ENCODE measurements at places on chromosomes 6 and 20.
A peak's percentile ranks its signal among the peaks of the same experiment; 100 is the strongest.

DNA sequence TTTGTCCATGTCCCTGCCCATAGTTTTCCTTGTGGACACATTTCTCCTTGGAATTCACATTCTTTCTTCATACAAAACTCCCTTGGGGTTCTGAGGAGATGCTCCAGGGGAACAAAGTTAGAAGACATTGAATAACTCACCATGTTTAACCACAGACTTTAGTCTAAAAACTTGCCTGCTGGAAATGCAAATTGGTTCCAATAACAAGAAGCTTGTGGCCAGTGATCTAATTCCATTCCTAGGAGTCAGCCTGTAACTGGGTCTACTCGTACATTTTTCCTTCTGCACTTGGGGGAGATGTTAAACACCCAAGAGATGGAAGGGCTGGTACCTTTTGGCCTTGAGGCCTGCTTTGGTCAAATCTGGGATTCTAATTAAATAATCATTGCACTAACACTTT is 60.2 kb downstream of the SCML4 start:
- DNase-seq, result no peak

DNA sequence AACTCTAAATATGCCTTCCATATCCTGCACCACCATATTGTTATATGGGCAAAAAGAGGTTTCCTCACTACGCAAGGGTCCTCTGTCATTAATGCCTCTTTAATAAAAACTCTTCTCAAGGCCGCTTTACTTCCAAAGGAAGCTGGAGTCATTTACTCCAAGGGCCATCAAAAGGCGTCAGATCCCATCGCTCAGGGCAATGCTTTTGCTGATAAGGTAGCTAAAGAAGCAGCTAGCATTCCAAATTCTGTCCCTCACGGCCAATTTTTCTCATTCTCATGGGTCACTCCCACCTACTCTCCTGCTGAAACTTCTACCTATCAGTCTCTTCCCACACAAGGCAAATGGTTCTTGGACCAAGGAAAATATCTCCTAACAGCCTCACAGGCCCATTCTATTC is 30.3 kb upstream of the ZBTB22 start:
- DNase-seq, result no peak

DNA sequence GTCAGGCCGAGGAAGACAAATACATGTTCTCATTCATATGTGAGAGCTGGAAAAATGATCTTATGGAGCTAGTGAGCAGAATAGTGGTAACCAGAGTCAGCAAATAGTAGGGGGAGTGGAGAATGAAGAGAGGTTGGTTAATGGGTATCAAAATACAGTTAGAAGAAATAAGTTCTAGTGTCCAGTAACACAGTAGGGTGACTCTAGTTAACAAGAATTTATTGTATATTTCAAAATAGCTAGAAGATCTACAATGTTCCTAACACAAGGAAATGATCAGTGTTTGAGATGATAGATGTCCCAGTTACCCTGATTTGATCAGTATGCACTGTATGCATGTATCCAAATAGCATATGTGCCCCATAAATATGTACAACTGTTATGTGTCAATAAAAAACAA is 128.4 kb downstream of the BCKDHB start:
- no peak for DNase-seq

DNA sequence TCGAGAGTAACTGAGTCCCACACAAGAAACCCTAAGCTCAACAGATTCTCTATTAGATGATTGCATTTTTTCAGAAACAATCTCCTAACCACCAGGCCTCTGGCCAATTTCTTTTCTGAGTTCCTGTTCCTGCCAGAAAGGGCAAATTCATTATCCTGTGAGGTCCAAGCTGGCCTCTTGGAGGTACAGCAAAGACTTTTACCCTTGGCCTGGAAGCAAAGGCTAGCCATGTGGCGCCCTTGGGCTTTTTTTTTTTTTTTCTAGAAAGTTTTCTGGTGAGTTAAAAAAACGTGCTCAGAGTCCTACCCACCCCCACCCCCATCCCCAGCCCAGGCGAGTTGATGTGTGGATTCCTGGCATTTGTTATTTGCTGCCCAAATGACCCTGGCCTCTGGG is 59.0 kb upstream of the EEF1A1 start:
- no peak for DNase-seq

- no peak for DNase-seq
Observed at GRCh38 chr20:19024296-19025035, 188.0 kb upstream of the SLC24A3 start.

GRCh38 chr6:17389274-17389847 is 4.0 kb upstream of the CAP2 start:
- DNase-seq, result no peak

DNA sequence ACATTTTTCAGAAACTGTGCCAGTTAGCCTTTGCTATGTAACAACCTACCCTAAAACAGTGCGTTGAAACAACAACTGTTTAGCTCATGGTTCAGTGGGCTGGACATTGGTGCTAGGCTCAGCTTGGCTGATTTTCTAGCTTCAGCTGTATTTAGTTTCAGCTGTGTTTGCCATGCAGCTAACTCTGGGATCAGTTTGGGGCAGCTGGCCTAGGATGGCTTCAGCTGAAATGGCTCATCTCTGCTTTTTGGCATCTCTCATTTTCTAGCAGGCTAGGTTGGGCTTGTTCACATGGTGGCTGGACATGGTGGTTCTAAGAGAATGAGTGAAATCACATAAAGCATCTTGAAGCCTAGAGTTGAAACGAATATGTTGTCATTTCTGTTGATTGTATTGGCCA is 464.2 kb downstream of the QKI start:
- DNase-seq, result no peak

DNA sequence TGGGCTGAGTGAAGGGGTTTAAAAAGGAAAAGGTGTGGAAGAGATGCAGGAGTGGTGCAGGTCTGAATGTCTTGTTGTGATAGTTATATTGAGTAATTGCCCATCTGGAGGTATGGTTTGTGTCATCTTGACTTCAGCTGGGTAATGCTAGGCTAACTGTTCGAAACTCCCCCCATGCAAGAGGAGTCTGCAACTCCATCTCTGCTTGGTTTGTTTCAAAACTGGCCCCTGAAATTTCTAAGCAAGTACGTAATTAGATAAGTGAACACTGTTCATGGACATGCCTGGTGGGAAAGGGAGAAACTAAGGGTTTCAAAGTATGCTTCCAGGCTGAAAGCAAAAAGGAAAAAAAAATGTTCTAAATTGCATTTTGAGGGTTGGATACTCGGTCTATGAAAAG is 17.1 kb downstream of the TTK start:
- DNase-seq, result no peak

- DNase-seq, result no peak
Observed at GRCh38 chr20:39910536-39910935, 778.5 kb downstream of the MAFB start.

- no peak for DNase-seq
Observed at GRCh38 chr20:53657279-53657678, 63.6 kb upstream of the ZNF217 start.

DNA sequence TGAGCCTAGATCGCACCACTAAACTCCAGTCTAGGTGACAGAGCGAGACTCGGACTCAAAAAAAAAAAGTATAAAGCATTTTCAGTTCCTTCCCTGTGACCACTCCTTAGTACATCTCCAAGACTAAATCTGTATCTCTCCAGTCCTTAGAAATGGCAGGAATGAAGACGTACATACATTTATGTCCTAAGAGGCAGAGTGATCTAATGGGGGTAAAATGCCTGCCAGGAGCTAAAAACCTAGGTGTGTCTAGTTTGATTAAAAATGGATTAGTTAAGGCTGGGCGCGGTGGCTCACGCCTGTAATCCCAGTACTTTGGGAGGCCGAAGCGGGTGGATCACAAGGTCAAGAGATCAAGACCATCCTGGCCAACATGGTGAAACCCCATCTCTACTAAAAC is 70.4 kb downstream of the ALDH5A1 start:
- no peak for DNase-seq

GRCh38 chr20:14477125-14477524 is 139.7 kb upstream of the FLRT3 start:
- DNase-seq, result no peak

- no peak for DNase-seq
Observed at GRCh38 chr20:53319200-53319599, 274.4 kb downstream of the ZNF217 start.

DNA sequence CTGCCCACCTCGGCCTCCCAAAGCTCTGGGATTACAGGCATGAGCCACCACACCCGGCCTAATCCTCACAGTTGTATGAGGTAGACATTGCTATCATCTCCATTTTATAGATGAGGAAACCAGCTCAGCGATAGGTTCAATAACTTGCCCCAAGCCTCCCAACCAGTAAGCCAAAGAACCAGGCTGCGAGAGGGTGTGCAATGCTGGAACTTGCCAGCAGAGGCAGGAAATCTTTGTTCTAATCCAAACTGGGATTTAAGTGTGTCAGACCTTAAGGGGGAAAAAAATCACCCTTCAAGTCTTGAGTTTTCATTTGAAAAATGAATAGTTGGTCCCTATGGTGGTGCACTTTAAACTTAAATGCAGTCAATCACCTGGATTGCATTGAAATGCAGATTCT is 20.1 kb upstream of the RNGTT start:
- peak; percentile 41 for DNase-seq

- DNase-seq, result no peak
Observed at GRCh38 chr6:80991316-80991715, 761.2 kb downstream of the TENT5A start.

DNA sequence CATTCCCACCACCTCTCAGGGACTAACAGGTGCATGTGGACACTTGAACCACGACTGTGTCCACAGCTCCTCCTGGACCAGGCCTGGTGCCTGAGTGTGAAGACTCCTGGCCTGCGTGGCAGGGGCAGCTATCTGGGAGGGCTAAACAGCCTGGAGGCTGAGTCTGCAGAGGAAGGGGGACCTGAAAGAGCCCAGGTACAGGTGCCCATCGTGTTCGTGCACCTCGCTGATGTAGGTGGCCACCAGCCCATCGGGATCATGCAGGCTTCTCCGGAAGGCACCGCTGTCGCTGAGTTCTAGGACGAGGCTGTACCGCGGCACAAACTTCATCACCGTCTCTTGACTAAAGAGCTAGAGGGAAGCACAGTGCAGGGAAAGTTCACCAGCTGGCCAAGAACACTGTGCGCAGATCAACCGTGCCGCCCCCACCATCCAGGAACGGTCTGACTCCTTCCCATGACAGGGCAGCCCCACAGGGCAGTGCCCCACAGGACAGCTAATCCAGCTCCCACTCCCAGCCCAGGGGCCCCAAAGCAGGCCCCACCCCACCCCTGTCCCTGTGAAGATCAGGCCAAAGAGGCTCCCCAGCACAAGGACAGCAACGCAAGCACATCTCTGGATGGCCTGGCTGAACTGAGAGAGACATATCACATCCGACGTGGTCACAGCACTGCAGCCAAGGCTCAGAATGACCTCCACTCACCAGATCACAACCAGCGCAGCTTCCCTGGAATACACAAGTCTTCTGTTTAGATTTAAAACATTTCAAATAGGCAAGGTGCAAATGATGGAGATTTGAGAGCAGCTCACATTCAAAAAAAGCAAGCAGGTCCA is 14.8 kb downstream of the CST7 start:
- no peak for DNase-seq

DNA sequence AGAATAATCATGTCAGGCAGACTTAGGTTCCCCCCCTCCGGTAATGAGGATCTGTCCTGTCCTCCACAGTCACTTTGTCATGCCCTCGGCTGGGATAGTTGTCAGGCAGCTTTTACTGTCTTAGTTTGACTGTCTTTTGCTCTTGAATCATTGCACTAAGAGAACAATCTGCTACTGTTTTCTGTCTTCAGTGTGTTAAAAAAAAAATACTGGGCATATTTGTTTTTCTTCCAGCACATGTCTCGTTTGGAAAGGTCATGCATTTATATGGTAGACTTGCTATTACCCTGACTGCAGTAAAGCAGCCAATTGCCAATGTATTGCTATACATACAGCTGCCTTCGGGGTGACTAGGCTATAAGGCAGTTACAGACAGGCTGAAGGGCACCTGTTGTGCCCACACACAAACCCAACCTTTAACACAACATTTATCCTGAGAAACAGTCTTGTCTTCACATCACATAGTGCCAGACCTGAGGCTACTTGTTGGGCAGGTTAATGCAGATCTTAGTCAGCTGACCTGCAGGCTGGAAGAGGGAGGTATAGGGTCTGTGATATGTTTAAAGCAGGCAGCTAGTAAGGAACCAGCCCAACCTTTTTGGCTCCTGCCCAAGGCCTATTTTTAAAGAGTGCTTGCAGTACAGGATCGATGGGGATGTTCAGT is 26.7 kb downstream of the ARFGEF3 start:
- no peak for DNase-seq

GRCh38 chr20:49786196-49786595 is 26.4 kb upstream of the SLC9A8 start:
- DNase-seq, result no peak

DNA sequence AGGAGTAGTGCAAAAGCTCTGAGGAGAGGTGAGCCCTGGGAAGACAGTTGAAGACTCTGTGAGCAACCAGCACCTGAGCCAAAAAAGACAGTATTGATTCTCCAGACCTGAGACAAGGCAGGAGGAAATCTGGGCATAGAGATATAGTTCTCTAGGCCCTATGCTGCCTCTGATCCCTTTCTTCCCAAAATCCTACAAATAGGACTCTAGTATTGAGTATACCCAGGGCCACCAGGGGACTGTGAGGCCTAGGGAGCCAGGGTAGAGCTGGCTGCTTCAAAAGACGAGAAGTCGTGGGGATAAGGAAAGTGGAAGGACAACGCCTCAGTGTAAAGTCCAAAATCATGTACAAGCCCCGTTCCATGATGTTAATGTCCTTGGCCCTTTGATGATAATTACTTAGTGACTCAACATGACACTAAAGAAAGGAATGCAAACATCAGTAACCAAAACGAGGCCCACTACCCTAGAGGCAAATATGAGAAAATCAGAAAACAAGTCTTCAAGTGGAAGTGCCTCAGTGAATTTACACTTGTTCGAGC is 197.3 kb upstream of the PROKR2 start:
- DNase-seq, result no peak

DNA sequence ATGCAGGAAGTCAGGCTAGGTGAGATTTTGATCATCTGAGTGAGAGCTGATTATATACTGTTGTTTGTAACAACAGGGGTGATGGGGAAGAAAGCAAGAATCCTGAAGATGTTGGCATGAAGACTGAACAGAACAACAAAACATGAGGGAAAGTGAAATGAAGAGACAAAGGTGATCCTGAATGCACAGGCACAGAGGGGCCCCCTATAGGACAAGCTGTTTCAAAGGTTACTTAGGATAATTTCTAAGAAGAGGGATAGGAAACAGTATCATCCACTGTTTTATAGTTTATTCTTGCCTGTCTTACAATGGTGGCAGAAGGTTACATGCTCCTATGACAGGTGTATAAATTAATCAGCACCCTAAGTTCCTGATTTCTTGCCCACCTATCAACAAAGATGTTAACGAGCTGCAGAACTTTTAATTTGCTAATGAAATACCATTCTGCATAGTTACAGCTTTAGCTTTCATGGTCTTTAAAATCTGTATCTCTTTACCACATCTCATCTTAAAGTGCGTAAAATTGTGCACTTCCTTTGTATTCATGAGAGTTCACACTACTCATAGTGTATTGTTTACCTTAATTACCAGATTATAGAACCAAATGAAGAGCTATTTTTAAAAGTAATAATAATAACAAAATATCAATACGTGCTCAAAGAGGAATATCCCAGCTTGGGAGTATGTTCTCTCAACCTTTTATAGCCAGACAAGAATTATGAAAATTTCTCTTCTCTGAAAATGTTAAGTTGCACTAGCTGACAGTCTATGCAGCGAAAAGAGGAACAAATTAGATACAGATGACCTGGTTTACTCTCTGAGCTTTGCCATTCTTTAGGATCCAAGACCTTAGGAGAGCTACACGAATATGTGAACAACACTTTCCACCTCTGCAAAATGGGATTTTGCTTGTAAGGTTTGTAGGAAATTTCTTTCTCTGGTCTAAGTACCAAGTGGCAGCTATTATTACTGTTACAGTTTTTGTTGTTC is 192.5 kb downstream of the EDN1 start:
- DNase-seq, result peak; percentile 13

- DNase-seq, result no peak
Observed at GRCh38 chr20:59750209-59750840, 146.0 kb downstream of the PHACTR3 start.
